ENCODE measurements at places on chromosomes 7 and 10.

DNA sequence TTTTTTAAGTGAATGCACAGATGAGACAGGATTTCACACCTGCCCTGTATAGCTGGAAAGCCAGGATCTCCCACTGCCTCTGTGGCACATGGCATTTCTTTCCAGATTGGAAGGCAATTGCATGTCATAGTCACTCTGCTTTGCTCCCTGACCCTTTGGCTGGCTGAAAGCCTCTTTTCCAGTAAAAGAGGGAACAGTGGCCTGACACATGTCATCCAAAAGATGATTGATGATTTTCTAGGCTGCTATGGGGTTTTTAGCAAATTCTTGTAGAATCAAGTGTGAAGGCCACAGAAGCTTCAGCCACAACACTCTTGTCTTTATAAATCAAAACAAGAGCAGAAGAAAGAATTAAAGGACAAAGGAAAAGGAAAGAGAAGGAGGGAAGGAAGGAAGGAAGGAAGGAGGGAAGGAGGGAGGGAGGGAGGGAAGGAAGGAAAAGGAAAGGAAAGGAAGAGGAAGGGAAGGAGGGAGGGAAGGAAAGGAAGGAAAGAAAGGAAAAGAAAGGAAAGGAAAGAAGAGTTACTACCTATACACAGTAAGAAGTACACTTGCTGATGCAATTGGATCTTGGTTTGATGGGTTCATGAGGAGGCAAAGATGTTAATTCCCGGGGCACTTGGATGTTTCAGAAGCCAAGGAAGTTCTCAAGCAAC, 158.9 kb upstream of the FRMD4A start:
- DNase-seq, result no peak

DNA sequence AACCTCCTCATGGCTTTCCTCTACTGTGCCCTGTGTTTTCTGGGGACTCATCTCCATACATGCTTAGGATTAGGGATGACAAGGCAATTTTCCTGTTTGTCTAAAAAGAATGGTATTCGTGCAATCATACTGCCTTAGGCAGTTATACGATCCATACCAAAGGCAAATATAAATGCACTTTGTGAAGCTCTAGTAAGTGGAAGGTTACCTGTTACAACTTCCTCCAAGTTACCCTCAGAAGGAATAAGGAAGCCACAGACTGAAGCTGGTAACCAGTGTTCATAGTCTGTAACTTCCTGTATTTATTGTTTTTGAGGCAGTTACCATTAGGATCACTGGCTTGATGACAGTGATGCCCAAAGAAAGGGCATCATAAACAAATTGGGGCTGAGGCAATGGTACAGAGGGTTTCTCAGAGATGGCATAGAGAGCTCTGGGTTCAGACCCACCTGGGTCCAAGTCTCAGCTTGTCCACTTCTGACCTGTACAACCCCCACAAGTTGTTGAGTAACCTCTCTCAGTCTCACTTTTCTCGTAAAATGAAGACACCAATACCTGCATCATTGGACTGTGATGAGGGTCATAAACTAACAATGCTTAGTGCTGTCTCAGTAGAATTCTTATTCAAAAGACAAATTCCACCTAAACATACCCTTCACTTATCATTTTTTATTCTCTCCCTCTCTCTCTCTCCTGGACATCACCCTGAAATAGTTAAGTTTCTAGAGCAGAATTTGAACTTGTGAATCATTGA, 138.2 kb downstream of the ELMO1 start:
- DNase-seq, result no peak

GRCh38 chr7:149291781-149292461, 29.9 kb downstream of the ZNF783 start:
- DNase-seq, result no peak

DNA sequence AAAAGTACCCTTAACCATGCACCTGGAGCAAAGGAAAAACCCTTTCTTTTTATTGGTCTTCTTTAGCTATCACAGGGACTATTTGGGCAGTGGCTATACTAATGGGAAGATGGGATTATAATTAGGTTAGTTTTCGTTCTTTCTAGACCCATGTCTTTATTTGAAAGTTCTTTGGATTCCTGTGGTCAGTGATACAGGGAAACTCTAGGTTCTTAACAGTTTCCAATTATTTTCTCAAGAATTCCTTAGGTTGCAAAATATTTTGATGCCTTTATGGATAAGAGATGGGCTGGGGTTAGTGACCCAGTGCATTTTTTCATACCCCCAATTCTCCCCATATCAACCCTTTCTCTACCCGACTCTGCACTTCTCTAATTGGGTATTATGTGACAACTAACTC, 49.0 kb downstream of the ADD3 start:
- DNase-seq, result no peak

All from substantia nigra (tissue), 51 donors.